ENCODE measurements at places on chromosomes 5 and 9.

GRCh38 chr5:68618501-68618900, 402.9 kb downstream of the PIK3R1 start:
- no peak for DNase-seq

GRCh38 chr9:90069085-90069484, 464.3 kb downstream of the GADD45G start:
- no peak for DNase-seq

DNA sequence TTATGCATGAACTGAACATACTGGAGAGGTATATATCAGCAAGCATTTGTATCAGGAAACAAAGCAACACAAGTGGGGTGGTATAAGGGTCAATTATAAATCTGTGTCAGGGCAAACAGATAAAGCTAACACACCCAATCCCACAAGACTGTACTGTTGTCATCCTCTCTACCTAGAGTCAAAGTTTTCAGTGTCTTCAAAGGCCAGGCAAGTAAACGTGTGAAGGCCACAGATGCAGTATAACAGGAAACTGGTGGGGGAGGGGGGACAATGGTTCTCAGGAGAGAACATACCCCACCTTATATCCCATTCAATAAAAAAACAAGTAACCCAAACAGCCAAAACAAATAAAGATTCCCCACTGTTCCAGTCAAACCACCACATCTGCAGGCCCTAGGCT, 22.1 kb downstream of the ELP1 start:
- DNase-seq = no peak

GRCh38 chr5:144040615-144041305, 129.7 kb downstream of the YIPF5 start:
- no peak for DNase-seq

- DNase-seq = peak; percentile 61
Measured at GRCh38 chr5:35470866-35471265, 146.8 kb upstream of the SPEF2 start.

DNA sequence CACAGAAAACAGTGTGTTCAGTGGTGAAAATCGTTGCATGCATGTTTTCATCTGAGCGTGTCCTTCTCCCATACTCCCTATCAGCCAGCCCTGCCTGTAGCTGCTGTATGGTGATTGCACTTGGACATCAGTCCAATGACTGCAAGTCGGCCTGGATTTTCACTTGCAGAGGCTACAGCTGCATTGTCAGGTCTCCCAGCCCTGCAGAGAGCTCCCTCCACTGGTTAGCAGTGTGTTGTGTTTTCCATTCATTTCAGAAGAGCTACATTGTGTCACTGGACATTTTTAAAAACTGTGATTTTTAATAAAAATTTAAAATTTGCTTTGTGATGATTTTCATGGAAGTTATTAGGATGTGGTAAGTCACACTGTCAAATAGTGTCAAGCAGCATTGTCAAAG, 96.6 kb downstream of the SYK start:
- DNase-seq = peak; percentile 14

Measured in M059J (cell line).